Stimulated activated naive CD8-positive, alpha-beta T cell treated with anti-CD3 and anti-CD28 coated beads, Interleukin-15, Interleukin-2, amounts not matched to agents 100 U/mL and 50 U/mL, for 24 hours (primary cell): ENCODE measurements at places on chromosomes 3 and 15.

GRCh38 chr3:16916840-16917239 is 32.1 kb downstream of the PLCL2 start:
- peak; percentile 33 for DNase-seq

GRCh38 chr15:92502930-92503857 is 109.5 kb downstream of the ST8SIA2 start:
- DNase-seq = no peak

- no peak for DNase-seq
Measured at GRCh38 chr3:9721015-9721699, 10.4 kb upstream of the BRPF1 start.

DNA sequence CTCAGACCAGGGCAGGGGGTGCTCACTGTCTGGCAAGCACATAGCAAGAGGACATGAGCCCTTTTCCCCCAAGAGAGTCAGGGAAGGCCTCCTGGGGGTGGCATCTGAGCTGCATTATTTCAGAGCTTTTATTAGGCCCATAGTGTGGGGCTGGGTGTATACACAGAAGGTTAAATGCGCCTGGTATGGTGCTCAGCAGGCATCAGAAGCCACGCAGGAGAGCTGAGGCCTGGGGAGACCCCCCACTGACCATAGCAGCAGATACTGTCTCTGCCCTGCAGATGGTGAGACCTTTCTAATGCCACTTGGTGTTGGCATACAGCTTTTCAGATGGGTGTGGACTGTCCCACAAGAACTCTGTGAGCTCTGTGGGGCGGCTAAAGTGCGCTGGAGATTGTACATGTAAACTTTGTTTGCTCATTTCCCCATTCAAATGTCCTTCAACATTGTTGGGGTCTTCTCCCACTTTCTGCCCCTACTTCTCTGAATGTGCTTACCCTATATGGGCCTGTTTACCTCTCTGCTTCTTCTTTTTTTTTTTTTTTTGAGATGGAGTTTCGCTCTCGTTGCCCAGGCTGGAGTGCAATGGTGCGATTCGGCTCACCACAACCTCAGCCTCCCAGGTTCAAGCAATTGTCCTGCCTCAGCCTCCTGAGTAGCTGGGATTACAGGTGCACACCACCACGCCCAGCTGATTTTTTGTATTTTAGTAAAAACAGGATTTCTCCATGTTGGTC is 62.2 kb downstream of the CDC25A start:
- DNase-seq = no peak

GRCh38 chr3:141015481-141015880 is 35.7 kb upstream of the SPSB4 start:
- no peak for DNase-seq

GRCh38 chr3:46926039-46926438 is 48.5 kb downstream of the PTH1R start:
- DNase-seq = no peak

DNA sequence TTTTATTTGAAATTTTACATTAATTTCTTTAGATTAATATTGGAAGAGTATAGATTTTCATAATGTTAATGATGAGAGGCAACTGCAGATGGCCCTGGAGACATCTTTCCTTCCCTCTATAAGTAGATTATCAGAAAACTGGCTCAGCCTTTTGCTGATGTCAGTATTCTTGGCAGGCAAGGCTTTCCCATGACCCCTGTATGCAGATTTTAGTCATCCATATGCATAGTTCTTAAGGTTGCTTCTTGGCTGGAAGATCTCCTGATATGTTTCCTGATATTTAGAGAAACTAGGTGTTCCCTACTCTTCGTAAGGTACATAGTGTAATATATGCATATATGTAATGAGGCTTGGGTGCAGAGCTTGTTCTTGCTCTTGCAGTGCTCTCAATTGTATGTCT is 911.4 kb downstream of the EPHA3 start:
- no peak for DNase-seq

GRCh38 chr3:145079436-145079835 is 1081.5 kb downstream of the PLOD2 start:
- DNase-seq = no peak

GRCh38 chr15:81411051-81411450 is 37.0 kb upstream of the TMC3 start:
- DNase-seq = no peak

- DNase-seq = no peak
Measured at GRCh38 chr3:53812434-53812833, 33.8 kb downstream of the CHDH start.
